Activated T-cell treated with anti-CD3 and anti-CD28 coated beads for 24 hours (primary cell): ENCODE measurements at places on chromosomes 6 and 20.

DNA sequence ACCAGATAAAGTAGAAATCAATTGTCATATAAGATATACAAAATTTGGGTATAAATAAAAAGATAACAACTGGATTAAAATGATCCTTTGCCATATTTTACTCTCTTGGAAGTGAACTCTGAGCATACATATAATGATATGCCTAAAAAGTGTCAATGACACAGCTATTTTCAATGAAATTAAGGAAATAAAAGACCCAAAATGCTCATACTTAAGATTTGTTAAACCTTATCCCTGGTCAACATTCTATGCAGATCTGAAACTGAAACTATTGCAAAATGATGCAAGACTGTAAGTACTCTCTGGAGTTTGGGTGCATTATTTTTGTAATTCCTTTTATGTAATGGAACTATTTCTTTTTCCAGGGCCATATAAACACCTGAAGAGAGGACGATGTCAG lies 119.0 kb upstream of the SGK1 start:
- DNase-seq, result no peak

DNA sequence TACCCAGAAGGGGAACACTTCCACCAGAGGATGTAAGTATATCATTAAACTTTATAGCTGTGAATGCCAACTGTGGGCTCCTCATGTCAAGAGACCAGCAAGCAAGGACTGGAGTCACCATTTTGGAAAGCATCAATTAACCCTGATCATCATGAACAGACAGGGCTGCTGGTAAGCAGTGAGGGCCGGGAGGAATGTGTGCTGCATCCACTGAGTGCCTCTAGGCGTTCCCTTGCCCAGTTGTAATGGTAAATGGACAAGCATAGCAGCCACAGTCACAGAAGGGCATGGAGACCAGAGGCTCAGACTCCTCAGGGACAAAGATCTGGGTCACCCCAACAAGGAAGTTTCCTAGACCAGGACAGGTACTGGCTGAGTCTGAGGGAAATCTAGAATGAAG lies 23.6 kb downstream of the LINC00237 start:
- DNase-seq, result no peak

DNA sequence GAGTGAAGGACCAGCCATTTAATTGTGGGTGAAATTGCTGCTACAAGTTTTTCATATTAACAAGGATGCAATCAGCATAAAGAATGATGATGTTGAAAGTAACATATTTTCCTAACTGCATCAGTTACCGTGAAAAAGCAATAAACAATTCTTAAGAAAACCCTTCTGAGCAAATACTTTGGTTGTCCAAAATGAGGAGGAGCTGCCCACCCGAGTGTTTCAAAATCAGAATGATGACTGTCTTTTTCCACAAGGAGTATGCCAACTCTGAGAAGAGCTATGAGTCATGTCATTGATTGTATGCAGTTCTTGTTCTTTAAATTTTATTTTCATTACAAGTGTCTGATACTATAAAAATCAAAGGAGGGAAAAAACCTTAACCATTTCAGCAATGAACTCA lies 470.5 kb downstream of the COL12A1 start:
- no peak for DNase-seq

DNA sequence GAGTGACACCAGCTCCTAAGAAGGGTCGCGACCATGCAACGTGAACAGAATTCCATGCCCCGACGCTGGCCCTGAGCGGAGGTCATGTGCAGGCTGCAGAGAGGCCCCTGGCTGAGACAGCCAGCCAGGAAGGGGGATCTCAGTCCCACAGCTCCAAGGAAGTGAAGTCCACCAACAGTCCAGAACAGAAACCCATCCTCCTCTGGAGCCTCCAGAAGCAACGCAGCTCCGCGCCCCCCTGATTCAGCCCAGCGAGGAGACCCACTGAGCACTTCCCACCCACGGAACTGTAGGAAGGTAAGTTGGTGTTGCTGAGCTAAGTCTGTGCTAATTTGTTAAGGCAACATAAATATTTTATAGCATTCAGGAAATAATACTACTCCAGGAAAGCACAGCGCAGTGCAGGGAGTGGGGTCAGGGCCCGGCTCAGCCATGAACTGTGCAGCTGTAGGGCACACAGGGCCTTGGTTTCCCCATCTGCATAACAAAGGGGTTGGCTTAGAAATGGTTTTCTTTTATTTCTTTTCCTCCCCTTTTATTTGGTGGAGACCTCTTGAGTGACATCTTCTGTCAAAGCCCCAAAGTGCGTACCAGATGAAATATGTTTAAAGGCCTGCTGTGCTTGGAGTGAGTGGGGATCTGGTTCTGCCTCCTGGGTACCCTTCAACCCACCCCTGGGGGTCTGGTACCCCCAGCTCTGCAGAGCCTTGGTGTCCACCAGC lies 241.1 kb upstream of the PMEPA1 start:
- no peak for DNase-seq

DNA sequence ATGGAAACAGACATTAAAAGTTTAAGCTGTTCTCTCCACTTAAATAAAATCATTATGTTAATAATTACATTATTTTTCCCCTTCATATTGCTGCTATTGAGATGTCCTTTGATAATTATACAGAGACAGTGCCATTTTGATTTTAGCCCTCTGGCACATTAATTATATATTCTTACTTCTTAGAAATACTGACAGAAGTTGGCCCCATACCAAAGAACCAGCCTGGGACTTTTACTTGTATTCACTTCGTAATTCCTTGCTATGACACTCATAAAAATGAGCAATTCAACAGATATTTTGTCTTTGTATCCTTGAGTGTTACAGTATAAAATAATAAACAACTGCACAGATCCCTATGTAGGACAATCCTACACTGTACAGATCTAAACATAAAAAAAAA lies 743.7 kb downstream of the TBC1D32 start:
- DNase-seq, result no peak

DNA sequence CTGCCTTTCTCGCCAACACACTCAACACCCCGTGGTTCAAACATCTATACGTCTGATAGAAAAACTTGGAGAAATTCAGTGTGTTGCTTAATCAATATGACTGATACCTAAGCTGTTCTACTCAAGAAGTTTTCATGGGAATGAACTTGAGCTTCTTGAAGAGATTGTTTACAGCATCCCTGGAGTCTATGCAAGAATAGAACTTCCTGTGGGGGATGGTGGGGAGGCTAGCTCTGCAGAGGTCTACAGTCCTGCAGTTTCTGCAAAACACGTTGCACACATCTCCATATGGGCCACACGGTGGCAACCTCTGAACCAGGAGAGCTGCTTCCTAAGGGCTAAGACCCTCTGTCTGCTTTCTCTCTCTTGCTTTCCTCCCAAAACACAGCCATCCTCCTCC lies 32.7 kb upstream of the FANCE start:
- no peak for DNase-seq

DNA sequence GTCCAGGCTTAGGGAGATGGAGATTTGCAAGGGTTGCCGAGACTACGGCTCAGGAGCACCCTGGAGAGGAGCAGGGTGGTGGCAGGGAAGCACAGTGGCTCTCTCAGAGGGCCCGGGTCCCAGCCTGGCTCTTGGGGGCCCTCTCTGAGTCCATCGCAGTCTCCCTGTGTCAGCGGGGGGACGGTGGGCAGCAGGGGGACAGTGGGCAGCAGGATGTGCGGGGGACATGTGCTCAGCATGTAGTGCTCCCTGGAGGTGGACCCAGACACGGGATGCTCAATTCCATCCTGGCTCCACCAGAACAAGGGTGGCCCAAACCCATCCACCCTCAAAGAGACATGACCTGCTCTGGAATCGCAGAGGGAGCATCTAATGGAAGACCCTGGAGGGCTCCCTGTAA lies 43.0 kb upstream of the ZBP1 start:
- DNase-seq, result no peak

DNA sequence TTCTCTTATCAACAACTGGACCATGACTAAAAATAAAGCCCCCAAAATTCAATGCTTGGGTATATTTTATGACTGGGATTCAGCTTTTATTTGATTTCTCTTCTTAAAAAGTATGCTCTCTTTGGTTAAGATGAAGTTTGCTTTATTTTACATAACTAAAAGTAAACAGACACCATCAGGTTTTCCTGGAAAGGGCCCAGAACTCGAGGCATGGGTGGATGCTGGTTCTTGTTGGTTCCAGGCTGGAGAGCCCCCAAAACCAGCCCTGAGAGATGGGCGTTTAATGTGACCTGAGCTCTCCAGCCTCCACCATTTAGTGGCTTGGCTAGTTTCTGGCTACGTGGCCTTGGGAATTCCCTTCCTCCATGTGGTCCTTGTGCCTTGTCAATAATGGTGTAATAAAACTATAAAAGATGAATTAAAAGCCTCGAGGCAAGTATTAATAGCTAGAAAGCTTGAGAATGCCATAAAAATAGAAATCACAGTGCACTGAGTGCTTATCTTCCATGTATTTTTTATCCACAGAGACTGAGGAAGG lies 34.1 kb downstream of the BANF2 start:
- no peak for DNase-seq

- no peak for DNase-seq
Measured at GRCh38 chr6:11232770-11233626, 530 bp upstream of the NEDD9 start.

DNA sequence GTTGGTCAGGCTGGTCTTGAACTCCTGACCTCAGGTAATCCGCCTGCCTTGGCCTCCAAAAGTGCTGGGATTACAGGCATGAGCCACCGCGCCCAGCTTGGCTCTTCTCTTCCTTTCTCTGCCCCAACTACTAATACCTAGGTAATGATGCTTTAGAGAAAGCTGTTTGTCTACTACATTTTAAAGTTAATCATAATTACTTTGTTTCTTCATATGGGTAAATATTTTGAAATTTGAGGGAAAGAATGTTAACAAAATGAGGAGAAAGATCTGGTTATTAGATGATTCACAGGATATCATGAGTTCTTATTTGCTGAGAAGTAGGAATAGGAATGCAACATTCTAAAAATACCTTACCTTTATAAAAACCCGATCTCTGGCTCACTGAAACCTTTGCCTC lies 18.4 kb upstream of the PTPRK start:
- no peak for DNase-seq

GRCh38 chr6:147578883-147579282 lies 70.4 kb downstream of the SAMD5 start:
- DNase-seq, result no peak

DNA sequence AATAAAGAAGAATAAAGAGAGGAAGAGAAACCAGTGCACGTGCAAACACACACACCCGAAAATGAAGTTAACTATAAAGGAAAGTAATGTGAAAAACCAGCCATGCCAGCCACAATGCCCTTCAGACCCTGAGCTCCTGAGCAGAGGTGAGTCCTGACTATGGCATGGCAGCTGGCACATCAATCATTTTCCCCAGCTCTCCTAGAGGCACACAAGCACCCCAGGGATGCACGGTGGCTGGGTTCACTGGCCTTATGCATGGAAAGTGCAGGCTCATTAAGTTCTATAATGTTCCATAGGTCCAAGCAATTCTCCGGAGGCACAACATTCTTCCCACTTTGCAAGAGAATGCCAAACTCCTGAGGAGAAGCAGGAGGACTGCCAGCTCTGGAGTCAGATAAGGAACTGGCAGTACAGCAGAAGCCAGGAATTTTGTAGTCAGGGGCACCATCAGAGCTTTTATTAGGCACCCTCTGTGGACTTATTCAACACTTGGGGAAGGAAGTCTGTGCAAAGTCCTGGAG lies 175.0 kb upstream of the PRDM1 start:
- DNase-seq, result no peak

DNA sequence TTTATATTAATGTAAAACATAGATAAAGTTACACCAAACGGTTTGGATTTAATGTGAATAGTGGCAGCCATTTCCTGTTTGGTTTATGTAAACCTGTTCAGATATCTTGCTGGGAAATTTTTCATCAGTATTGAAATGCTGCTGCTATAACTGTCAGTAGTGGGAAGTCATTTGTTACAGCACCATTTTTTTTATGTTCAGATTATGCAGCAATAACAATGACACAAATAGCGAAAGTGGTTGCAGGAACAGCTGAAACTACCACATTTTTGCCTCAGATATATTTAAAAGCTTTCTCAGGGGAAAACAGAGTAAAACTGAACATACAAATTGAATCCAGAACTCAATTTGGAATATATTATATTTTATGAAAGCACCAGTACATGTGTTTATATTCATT lies 128.8 kb upstream of the SIM1 start:
- DNase-seq, result no peak

DNA sequence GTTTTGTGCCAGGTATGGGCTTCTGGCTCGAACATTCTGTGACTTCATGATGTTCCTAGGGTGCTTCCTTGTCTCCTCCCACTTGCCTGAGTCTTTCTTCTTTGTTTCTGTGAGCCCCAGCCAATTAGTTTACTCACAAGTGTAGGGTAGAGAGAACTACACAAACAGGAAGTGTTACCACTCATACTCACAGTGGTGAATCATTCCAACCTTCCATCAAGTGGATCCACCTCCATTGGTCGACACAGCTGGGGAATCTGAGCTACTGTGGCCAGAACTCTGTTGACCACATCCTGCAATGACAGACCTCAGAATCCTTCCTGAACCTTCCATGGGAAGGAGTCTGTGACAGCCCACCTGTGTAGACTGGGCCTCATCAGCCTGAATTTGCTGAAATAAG lies 76.8 kb downstream of the UNC5CL start:
- DNase-seq, result no peak

- DNase-seq, result no peak
Measured at GRCh38 chr6:21384216-21384615, 209.3 kb upstream of the SOX4 start.

- no peak for DNase-seq
Measured at GRCh38 chr6:85236636-85237035, 213.2 kb upstream of the NT5E start.

DNA sequence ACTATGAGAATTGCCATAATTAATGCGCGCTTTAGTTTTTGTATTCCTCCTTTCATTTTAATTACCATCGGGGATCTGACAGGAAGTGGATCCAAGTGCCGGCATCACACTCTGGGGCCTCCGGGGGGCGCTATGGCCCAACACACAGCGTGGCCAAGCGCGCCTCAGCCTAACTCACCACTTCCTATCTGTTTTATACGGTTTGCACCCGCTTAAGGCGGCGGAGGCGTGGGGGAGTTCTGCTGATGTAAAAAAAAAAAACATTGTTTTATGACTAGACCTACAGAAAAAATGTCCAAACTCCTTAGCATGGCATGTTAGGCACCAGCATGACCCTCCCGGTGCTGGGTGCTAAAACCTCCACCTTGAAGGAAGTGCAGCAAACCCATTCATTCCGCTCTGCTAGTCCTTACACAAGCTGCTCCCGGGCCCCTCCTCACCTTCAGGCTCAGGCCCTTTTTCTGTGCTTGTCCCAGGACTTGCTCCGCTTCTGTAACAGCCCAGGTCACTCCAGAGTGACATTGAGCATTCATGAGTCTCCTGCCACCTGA lies 4.5 kb upstream of the EBF4 start:
- DNase-seq, result peak; percentile 56

- no peak for DNase-seq
Measured at GRCh38 chr20:13913131-13913530, 77.3 kb downstream of the SEL1L2 start.

- DNase-seq, result no peak
Measured at GRCh38 chr6:54267798-54268197, 40.4 kb upstream of the TINAG start.

- no peak for DNase-seq
Measured at GRCh38 chr6:156508923-156509322, 268.3 kb upstream of the ARID1B start.

- DNase-seq, result no peak
Measured at GRCh38 chr20:53736122-53736756, 142.6 kb upstream of the ZNF217 start.
